ENCODE measurements at places on chromosomes 1 and 21. TPM values are rescaled to one million over a fixed set of nuclear protein-coding genes. Genes with fewer than 3 reads are reported as not detected.

- H3K4me3 ChIP-seq: no peak overlapping the region
- H3K36me3 ChIP-seq: no peaks in the 10 kb centered on the region
- H3K4me1 ChIP-seq: peaks cover 4% of the 10 kb centered on the region
- H3K27me3 ChIP-seq: no peaks in the 10 kb centered on the region
These were observed 1.4 kb downstream of the LAD1 start for GRCh38 chr1:201397675-201398074.

GRCh38 chr1:22262583-22262982 is 119.7 kb upstream of the WNT4 start:
- H3K27me3 ChIP-seq: no peaks in the 10 kb centered on the region
- H3K4me3 ChIP-seq: no peak overlapping the region
- H3K27ac ChIP-seq: no peak overlapping the region
- no peak for DNase-seq
- no peaks in the 10 kb centered on the region for H3K36me3 ChIP-seq

DNA sequence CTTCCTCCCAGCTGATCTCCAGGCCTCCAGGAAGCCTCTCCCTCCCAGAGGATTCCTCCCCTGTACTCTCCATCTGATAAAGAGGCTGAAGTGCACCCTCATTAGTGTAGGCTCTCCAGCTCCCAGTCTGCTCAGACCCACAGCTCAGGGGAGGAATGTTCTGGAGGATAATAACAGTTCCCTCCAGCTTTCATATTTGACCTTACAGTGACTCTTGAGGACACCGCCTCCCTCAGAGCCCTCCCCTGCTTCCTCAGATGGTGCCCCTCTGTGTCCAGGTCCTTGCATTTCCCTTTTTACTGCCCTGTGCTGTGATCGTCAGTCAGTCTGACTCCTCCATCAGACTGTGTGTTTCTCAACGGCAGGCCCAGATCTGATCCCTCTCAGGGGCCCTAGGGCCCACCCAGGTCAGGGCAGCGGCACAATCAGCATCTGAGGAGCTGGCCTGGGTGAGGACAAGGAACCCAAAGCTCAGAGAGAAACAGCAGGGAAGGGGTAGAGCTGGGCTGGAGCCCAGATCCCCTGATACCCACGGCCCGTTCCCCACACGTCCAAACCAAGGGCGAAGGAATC is 1.1 kb upstream of the SHISAL2A start:
- no peak overlapping the region for H3K4me3 ChIP-seq
- peaks cover 4% of the 10 kb centered on the region for H3K27me3 ChIP-seq
- no peak for DNase-seq
- H3K4me1 ChIP-seq: peaks cover 20% of the 10 kb centered on the region
- H3K36me3 ChIP-seq: no peaks in the 10 kb centered on the region

DNA sequence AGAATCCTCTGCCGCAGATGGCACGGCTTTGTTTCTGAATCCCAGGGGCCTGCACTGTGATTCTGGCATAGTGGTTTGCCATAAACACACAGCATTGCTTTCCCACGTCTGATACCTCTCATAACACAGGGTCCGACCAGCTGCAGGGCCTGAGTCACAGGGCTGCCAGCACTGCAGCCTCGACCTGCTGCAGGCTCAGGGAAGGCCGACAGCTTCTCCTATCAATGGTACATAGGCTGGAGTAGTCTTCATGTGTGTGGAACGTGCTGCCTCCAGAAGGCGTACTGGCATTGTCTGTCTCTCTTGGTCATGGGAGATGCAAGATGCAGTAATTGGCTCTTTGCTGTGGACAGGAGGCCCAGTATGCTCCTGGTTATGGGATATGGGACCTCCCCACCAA is 53.5 kb upstream of the PDE9A start:
- no peaks in the 10 kb centered on the region for H3K4me1 ChIP-seq
- no peaks in the 10 kb centered on the region for H3K36me3 ChIP-seq
- no peaks in the 10 kb centered on the region for H3K27me3 ChIP-seq
- no peak for DNase-seq
- H3K4me3 ChIP-seq: no peak overlapping the region
- H3K27ac ChIP-seq: no peak overlapping the region

CCDC28B gene
- total RNA-seq: 89.7 TPM

DNA sequence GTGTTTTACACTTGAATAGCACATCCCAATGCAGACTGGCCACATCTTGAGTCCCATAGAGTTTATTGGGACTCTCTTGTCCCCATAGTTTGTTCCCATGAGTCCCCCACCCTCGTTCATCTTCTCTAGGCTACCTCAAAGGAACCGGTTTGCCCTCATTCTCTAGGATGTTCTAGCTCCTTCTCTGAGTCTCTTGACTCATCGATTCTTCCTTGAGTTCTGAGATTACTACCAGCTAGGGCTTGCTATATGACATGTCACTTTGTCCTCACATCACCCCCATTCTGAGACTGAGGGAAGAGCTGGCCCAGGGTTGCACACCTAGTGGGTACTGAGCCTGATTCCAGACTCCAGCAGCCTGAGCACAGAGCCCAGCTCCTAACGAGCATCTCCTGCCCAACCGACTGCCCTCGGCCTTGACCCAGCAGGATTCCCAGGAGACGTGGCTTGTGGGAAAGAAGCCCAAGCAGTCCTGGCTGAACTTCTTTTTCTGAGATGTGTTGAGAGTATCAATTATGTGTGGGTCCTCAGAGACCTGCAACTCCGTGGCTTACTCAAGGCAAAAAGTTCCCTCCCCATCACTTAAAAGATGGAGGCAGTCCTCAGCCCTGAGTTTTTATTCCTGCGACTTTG is 42.0 kb downstream of the TMEM51 start:
- H3K36me3 ChIP-seq: no peaks in the 10 kb centered on the region
- no peaks in the 10 kb centered on the region for H3K4me1 ChIP-seq
- no peak overlapping the region for H3K27ac ChIP-seq
- H3K27me3 ChIP-seq: no peaks in the 10 kb centered on the region

DNA sequence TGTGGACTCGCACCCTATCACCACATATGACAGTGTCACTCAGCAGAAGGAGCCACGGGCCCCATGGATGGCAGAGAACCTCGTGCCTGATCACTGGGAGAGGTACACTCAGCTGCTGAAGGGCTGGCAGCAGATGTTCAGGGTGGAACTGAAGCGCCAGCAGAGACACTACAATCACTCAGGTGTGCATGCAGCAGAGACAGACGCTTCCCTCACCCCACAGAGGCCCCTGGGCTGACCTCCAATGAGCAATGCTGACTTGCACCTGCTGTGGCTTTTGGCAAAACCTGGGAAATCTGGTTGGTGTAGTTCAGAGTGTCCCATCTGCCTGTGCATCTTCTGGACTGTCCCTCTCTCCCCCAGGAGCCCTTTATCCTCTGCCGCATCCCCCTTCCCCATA is 51.9 kb downstream of the KIAA1614 start:
- no peaks in the 10 kb centered on the region for H3K4me1 ChIP-seq
- H3K36me3 ChIP-seq: no peaks in the 10 kb centered on the region
- no peak for DNase-seq
- no peak overlapping the region for H3K27ac ChIP-seq
- H3K4me3 ChIP-seq: no peak overlapping the region
- no peaks in the 10 kb centered on the region for H3K27me3 ChIP-seq

- peaks cover 1% of the 10 kb centered on the region for H3K27me3 ChIP-seq
- no peaks in the 10 kb centered on the region for H3K4me1 ChIP-seq
- no peak for DNase-seq
- H3K36me3 ChIP-seq: no peaks in the 10 kb centered on the region
- H3K27ac ChIP-seq: no peak overlapping the region
- H3K4me3 ChIP-seq: no peak overlapping the region
These were observed 259.1 kb upstream of the USP24 start for GRCh38 chr1:55474168-55474786.

GRCh38 chr1:86913399-86913895 is 479 bp downstream of the SELENOF start:
- H3K4me3 ChIP-seq: peak overlapping the region; percentile 83
- H3K27me3 ChIP-seq: no peaks in the 10 kb centered on the region
- H3K4me1 ChIP-seq: peaks cover 3% of the 10 kb centered on the region
- H3K27ac ChIP-seq: peak overlapping the region; percentile 92
- no peaks in the 10 kb centered on the region for H3K36me3 ChIP-seq

DNA sequence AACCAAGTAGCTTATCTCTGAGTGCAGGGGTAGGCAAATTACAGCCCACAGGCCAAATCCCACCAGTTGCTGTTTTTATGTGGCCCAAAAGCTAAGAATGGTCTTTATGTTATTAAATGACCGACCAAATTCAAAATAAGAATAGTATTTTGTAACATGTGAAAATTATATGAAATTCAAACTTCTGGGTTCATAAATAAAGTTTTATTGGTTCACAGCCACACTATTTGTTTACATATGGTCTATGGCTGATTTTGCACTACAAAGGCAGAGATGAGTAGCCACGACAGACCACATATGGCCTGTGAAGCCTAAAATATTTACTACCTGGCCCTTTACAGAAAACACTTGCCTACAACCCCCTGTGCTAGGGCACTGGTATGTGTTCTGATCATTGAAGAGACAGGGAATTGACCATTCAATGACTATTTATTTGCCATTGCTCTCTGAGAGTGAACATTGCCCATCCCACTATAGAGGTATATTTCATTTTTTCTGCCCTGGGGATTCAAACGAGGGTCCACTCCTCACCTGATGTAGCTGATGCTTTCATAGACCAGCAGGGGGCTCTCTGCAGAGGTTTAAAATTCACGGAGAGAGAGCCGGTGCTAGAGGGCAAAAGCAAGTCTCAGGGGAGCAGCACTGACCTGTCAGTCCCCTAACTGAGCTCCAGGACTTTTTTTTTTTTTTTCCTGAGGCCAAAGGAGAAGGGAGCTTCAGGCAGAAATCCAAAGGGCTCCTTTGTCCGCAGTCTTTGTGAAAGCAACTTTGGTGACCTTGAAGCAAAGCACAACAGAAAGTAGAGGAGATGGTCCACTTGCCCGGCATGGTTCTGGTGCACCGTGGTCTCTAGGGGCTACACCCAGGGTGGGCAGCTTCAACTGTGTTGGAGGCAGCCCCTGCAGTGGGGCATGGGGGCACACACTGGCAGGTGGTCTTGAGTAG is 7.3 kb upstream of the GNL2 start:
- no peak overlapping the region for H3K27ac ChIP-seq
- H3K4me1 ChIP-seq: no peaks in the 10 kb centered on the region
- DNase-seq: no peak
- no peaks in the 10 kb centered on the region for H3K36me3 ChIP-seq

WDR64 gene
- not detected for total RNA-seq

DNA sequence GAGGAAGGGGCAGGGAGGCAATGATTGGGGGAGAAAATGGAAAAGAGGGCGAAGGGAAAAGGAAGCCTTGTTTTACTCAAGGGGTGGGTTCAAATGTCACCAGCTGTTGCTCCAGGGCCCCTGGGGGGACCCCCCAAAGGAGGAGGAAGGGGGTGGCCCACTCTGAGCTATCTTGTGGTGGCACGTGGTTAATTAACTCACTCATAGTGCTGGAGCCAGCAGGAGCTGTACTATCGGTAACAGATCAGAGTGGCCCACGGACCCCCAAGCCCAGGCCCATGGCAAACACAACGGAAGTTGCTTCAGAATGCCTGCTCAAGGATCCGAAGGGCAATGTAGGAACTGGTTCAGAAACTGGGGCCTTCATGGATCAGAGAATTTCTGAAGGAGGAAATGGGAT is 7.2 kb downstream of the TFF2 start:
- no peak overlapping the region for H3K27ac ChIP-seq
- DNase-seq: no peak

DNA sequence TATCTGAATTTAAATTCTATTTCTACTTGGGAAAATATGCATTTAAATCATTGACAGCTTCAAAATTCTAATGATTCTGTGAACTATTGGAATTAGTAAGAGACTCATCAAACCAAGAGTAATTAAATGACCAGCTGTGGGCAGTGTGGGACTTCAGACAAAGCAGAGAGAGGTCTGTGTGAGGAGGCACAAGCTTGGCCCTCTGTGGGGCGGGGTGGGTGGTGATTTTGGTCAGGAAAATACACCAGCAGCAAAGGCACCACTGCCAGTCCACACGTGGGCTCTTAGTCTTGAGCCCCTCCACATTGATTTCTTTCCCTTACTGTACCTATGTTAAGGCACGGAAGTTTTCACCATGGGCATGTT is 39.2 kb upstream of the RAB4A start:
- no peak overlapping the region for H3K27ac ChIP-seq
- H3K4me3 ChIP-seq: no peak overlapping the region
- no peak for DNase-seq
- no peaks in the 10 kb centered on the region for H3K27me3 ChIP-seq
- H3K4me1 ChIP-seq: peaks cover 7% of the 10 kb centered on the region
- H3K36me3 ChIP-seq: no peaks in the 10 kb centered on the region

DNA sequence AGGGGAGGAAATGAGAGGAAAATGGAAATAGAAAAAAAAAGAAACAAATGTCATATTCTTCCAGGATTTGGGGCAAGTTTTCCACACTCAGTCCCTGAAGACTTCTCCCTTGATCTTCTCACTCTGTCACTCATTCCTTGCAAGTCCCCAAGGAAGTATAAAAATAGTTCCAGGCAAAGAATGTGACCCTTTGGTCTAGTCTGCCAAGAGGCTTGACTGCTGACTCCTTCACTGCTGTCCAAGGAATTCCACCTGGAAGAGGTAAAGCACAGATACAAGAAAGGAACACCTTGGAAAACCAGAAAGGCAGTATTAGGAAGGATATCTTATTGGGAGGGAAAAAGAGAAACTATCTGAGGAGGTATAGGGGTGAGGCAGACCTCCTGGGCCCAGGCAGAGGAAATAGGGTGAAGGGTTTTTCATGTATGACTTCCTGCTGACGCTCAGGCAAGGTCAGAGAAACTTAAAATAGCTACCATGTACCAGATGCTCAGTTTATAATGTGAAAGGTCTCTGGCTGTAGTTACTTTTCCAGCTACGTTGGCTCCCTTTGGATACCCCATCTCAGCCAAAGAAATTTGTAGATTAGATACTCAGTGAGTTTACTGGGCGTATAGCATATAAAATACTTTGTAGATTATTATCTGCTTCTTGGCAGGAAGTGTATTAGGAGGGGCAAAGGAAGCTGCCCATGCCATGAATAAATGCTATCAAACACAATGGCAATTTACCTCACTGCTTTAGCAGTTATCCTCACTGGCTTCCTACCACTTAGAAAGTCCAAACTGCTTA is 2.0 kb upstream of the GJA5 start:
- H3K27me3 ChIP-seq: no peaks in the 10 kb centered on the region
- no peak overlapping the region for H3K4me3 ChIP-seq
- H3K4me1 ChIP-seq: no peaks in the 10 kb centered on the region
- H3K27ac ChIP-seq: no peak overlapping the region
- no peaks in the 10 kb centered on the region for H3K36me3 ChIP-seq
- peak; percentile 0 for DNase-seq

ITLN2 gene
- total RNA-seq: not detected

- no peaks in the 10 kb centered on the region for H3K4me1 ChIP-seq
- H3K27ac ChIP-seq: no peak overlapping the region
- H3K27me3 ChIP-seq: no peaks in the 10 kb centered on the region
- no peak for DNase-seq
These were observed 118.0 kb upstream of the IFFO2 start for GRCh38 chr1:19074361-19074901.

GRCh38 chr1:151635479-151636072 is 23.7 kb downstream of the SNX27 start:
- 0 out of 2 replicates have a peak overlapping the region, but pooled peaks have one; percentile 21 for H3K4me3 ChIP-seq
- no peaks in the 10 kb centered on the region for H3K27me3 ChIP-seq
- no peaks in the 10 kb centered on the region for H3K36me3 ChIP-seq
- no peak for DNase-seq

ORC1 gene
- 24.5 TPM for total RNA-seq

VPS26C gene
- 47.9 TPM for total RNA-seq
